ENCODE measurements at places on chromosomes 3 and 15. TPM values are rescaled to one million over a fixed set of nuclear protein-coding genes. Genes with fewer than 3 reads are reported as not detected.

DNA sequence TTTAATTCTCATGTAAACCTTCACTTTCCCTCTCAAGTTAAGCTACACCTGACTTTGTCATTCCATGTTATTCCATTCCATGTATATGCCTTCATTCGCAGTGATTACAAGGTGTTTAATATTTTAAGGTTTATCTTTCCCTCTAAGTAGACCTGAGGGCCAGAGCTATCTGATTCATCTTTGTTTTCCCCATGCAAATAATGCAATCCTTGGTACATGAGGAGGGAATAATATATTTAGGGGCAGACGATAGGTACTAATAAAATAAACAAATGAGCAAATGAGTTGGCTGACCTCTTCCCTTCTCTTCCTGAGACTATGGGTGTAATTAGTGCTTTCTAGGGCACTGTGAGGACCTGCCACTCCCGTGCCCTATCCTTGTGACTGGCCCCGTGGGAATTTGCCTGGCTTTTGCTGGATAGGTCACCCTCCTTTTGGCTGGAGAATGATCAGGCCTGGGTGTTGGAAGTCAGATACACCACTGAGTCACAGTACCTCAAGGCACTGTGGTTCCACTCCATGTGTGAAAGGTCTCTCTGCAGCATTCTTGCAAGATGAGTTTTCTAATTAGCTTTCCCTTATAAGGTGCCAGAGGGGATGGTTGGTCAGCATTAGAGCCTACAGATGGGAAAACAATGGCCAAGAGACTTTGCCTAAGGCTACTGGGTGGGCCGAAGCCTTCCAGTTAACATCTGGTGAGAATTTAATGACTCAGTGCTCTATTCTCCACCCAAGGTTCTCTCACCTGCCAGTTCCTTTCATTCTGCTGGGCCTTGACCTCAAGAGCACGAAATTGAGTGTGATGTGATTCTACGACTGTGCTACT is 183.2 kb downstream of the P3H2 start:
- H3K36me3 ChIP-seq: no peaks in the 10 kb centered on the region
- no peak overlapping the region for H3K27ac ChIP-seq
- H3K27me3 ChIP-seq: no peaks in the 10 kb centered on the region
- no peaks in the 10 kb centered on the region for H3K4me1 ChIP-seq
- no peak overlapping the region for H3K4me3 ChIP-seq

GRCh38 chr3:110423276-110423675 is 648.3 kb upstream of the NECTIN3 start:
- H3K4me1 ChIP-seq: peaks cover 6% of the 10 kb centered on the region
- no peaks in the 10 kb centered on the region for H3K36me3 ChIP-seq
- no peak overlapping the region for H3K4me3 ChIP-seq

GRCh38 chr15:82571722-82572222 is 31.5 kb upstream of the RPS17 start:
- DNase-seq: peak; percentile 52
- H3K4me1 ChIP-seq: no peaks in the 10 kb centered on the region
- H3K36me3 ChIP-seq: no peaks in the 10 kb centered on the region
- no peaks in the 10 kb centered on the region for H3K27me3 ChIP-seq
- H3K27ac ChIP-seq: peak overlapping the region; percentile 39

- no peak for DNase-seq
- no peak overlapping the region for H3K4me3 ChIP-seq
- H3K4me1 ChIP-seq: no peaks in the 10 kb centered on the region
- H3K27ac ChIP-seq: no peak overlapping the region
Measured at GRCh38 chr3:46266598-46266997, 24.3 kb downstream of the CCR3 start.

The THSD4 gene
- total RNA-seq: 11.8 TPM

DNA sequence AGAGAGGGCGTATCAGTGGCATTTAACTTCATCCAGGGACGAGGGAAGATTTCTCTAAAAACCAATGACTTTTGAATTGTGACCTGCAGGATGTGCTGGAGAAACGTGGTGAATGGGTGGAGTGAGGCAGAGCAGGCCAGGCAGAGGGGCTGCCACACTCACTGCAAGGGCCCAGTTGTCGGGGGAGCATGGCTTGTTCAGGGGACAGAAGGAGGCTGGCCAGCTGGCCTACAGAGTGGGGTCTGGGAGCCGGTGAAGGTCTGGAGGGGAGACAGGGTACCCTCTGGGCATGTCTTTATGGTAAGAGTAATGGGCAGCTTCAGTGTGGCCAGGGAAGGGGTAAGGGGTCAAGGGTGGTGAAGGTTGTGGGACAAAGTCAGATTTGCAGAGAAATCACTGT is 225.2 kb upstream of the RGMA start:
- no peak for DNase-seq
- H3K36me3 ChIP-seq: no peaks in the 10 kb centered on the region
- no peak overlapping the region for H3K27ac ChIP-seq

The FHIT gene
- total RNA-seq: 43.9 TPM

DNA sequence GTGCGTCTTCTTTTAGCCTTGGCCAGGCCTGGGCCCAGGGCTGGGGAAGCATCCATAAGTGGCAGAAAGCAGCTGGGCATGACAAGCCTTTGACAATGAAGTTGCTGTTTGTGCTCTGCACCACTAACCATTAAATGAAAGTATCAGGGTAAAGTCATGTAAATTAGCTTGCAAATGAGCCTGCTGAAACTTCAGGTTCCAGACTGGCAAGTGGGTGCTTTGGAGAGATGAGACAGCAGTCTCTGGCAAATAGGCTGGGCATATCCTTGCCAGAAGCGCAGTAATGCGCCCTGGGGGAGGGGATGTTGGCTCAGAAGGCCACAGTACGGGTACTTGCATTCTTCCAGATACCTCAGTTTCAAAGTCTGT is 40.7 kb downstream of the RAB6B start:
- H3K27ac ChIP-seq: no peak overlapping the region
- no peaks in the 10 kb centered on the region for H3K4me1 ChIP-seq
- no peak for DNase-seq
- H3K4me3 ChIP-seq: no peak overlapping the region
- H3K27me3 ChIP-seq: no peaks in the 10 kb centered on the region

The SLC9A9 gene
- 22.6 TPM for total RNA-seq

Measured in adrenal gland (tissue), 19 donors.